ENCODE measurements at places on chromosomes 13 and 19. TPM values are rescaled to one million over a fixed set of nuclear protein-coding genes. Genes with fewer than 3 reads are reported as not detected.

The ZNF562 gene
- total RNA-seq, result 21.8 TPM

The SPRED3 gene
- 0.24 TPM for total RNA-seq

DNA sequence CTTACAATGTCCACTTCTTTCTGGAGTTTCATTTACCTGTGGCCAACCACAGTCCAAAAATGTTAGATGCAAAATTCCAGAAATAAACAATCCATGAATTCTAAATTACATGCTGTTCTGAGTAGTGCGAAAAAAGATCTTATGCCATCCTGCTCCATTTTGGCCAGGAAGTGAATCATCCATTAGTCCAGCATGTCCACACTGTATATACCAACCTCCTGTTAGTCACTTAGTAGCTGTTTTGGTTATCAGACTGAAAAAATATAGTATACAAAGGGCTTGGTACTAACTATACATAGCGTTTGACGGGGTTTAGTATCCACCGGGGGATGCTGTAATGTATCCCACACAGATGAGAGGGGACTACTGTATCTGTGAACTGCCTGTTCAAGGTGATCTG lies 618.0 kb upstream of the ARGLU1 start:
- DNase-seq, result no peak

DNA sequence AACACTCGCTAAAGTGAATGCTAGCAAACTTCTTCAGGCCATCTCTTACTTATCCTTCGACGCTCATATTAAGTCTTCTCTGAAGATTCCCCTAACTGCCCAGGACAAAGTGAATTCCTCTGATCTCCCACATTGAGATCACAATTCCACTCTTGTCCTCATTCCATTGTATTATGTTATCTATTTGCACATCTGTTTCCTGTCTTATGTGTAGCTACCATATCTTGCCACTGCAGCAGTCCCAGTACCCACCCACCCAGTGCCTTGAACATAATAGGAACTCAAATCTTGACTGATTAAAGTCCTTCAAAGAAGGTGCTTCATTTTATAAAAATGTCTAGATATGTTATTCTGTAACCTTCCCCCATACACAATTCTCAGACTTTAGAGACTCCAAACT lies 702.3 kb downstream of the DIAPH3 start:
- DNase-seq, result no peak

The ZNF20 gene
- 1.1 TPM for total RNA-seq

- peak; percentile 89 for DNase-seq
These were observed 3.1 kb upstream of the BCL3 start for GRCh38 chr19:44745341-44745831.

The OR7A5 gene
- not detected for total RNA-seq

GRCh38 chr13:55160867-55161266 lies 1979.9 kb upstream of the PRR20A start:
- no peak for DNase-seq

GRCh38 chr13:35470671-35471661 lies 5.5 kb downstream of the MAB21L1 start:
- peak; percentile 52 for DNase-seq

DNA sequence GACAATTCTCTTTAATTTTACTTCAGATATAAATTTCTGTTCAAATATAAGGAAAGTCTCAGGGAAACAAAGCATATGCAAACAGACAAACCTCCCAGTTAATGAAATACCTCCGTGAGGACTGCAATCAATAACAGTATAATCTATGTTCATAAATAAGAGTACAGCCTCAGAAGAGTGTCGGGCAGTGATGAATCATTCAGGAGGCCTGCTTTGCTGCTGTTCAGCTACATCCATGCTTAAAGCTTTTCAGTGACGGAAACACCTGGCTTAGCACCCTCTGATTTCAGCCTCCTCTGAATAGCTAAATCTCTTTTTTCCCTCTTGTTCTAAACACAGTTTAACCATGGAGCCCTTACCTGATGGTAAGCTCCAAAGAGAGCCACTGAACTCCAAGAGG lies 69.0 kb downstream of the PCDH9 start:
- no peak for DNase-seq

The SLC27A5 gene
- total RNA-seq, result 6.3 TPM

GRCh38 chr19:17511724-17512573 lies 500 bp downstream of the PGLS start:
- peak; percentile 92 for DNase-seq

GRCh38 chr19:17245535-17245984 lies at the start of gene NR2F6:
NR2F6 (minus strand) TSS chr19:17245919; CDS start chr19:17245220, 699 bp downstream.
- no peak for DNase-seq

DNA sequence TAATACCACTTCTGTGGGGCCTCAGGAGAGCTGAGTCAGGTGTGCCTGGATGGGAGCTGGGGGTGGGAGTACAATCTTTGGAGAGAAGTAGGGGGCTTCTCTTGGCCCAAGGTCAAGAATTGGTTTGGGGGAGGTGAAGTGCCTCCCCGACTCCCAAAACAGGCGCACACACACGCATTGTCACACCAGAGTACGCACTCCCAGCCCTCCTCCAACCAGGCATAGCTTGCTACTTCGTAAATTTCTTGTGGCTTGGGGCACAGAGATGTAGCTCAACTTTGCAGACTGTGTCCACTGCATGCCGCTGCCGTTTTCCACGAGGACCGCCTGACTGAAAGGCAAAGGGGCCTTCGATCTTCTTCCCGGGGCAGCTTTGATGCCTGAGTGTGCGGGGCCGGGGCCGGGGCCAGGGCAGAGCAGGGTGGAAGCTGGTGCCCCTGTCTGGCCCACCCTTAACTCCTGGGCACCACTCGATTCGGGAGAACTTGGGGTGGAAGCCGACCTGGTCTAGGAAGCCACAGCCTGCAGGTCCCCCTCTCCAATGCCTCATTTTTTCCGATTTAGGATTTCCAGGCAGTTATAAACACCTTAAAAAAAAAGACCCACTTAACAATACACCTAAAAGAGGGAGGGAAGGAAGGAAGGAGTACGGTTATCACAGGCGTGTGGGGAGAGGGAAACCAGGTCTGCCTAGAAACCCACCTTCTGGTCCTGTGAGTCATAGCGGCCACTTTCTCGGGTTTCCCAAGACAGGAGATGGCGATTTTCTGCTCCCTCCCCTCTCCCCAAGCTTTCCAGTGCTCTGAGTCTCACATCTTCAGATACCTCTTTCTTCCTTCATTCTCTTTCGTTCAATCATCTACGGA lies 5.8 kb upstream of the TSHZ3 start:
- no peak for DNase-seq

- peak; percentile 22 for DNase-seq
These were observed 109.5 kb downstream of the DCT start for GRCh38 chr13:94369972-94370436.

DNA sequence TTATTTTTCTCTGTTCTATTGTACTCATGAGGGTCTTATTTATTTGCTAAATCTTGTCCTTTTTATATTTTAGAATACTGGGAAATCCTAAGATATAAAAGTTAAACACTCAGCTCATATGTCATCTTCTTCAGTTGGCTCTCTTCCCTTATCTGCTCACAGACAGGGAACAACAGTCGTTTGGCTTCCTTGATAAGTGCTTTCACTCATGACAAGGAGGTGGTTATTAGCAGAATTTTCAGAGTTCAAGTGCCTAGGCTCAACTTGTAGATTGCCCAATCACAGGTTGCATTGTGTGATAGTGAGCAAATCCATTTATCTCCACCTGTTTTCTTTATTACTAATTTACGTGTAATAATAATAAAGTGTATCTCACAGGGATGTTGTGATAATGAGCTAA lies 620.3 kb upstream of the PCDH20 start:
- no peak for DNase-seq

The DCLK1 gene
- 18.2 TPM for total RNA-seq

The ICAM3 gene
- total RNA-seq, result 25.3 TPM

DNA sequence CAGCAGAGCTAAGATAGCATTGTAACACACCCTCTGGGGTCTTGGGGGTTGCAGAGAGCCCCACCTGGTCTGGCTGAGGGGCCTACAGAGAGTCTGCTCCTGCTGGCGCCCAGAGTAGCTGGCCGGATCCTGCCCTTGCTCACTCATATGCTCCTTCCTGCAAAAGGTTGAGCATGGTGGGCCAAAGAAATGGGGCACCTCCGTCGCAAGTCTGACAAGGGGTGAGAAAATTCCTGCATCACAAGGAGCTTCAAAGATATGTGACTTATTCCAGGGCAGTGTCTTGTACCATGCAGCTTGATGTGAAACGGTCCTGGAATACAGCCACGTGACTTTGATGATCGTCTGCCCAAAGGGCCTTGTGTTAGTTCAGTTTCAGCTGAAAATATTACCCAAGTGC lies 218.3 kb downstream of the DCLK1 start:
- DNase-seq, result no peak

DNA sequence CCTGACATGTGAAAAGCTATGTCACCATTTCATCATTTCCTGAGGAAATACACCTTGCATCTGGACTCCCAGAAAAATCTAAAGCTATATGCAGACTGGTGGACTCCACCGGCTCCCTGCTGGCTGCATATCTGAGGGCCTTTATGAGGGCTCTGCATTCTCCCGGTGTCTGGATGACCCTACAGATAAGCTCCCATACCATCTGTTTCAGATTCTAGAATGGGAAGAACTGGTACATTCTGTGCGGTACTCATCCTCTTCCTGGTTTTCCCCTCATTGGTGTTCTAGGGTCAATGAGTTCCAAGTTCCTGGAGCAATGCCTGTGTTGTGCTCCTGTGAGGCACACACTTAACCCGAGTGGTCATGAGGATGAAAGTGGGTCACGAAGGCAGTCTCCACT lies 60.4 kb downstream of the COL4A1 start:
- DNase-seq, result no peak

- no peak for DNase-seq
These were observed 21.6 kb upstream of the MRI1 start for GRCh38 chr19:13742756-13743155.

DNA sequence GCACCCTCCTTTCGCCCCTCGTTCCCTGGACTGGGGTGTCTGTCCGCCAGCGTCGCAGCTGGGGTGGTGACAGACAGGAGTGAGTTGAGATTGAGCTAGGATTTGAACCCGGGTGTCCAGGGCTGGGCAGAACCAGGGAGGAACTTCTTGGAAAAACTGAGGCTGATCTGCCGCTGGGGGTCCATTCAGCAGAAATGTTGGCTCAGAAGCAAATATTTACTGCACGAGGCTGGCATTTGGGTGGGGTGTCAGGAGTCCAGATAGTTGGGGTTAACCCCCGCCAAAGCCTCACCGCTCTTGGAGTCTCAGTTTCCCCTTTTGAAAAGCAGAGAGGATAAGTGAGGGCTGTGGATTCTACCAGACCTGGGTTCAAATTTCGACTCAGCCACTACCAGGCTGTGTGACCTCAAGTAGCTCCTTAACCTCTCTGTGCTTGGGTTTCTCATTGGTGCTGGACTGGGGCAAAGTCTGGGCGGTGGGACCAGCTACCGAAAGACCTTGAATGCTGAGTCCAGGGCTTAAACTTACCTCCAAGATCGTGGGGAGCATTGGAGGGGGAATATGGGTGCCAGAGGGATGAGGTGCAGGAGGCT lies 20.9 kb downstream of the MAST3 start:
- DNase-seq, result no peak

DNA sequence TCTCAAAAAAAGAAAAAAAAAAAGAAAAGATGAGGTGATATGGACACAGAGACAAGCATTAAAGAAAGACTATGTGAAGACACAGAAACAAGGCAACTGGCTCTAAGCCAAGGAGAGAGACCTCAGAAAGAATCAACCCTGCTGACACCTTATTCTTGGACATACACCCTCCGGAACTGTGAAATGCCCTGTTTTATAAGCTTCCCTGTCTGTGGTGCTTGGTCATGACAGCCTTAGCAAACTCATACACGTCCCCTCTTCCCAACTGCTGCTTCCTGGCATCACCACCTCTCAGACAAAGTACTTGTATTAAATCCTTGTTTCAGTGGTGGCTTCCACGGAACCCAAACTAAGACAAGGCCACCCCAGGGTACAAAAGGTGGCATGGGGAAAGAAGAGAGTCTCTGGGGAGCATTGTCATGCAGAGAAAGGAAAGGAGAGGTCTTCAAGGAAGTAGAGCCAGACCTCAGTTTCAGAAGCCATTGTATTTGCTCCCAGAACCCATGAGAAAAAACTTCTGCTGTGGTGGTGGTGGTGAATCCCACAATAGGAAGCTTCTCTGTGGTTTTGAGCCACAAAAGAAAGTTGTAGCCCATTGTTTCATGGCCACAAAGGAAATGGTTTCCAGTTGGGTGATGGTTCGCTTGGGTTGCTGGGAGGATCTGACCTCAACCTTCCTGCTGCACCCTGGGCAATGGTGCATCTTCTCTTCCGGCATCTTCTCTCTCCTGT lies 16.3 kb upstream of the TSPAN16 start:
- no peak for DNase-seq

DNA sequence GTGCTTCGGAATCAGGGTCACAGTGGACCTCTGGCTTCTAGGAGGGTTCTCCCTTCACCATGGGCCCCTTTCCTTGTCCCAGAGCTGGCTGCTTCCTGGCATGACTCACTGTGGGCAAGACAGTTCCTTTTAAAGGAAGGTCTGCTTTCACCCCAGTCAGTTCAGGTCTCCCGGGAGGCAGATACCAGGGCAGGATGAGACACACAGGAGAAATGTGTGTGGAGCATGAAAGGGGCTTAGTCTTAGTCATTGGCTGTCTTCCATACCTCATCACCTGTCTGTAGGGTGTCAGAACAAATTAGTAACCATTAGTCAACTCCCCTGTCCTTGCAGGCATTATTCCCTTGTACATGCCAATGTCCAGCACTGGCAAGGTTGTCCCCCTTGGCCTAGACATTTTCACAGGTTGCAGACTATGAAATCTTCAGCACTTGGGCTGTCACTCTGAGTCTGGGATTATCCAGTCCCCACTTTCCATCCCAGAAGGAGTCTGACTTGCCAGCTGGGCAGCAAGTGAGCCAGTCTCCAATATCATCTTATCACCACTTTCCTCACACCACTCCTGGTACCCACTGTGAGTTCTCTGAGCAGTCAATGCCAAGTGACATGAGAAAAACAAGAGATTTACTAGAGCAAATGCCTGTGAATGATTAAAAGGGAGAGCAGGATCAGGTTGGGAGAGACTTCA lies 76.8 kb upstream of the MEDAG start:
- no peak for DNase-seq

GRCh38 chr19:30144242-30144758 lies 202.3 kb downstream of the URI1 start:
- no peak for DNase-seq

GRCh38 chr19:47303966-47304365 lies 5.7 kb upstream of the C5AR1 start:
- no peak for DNase-seq

DNA sequence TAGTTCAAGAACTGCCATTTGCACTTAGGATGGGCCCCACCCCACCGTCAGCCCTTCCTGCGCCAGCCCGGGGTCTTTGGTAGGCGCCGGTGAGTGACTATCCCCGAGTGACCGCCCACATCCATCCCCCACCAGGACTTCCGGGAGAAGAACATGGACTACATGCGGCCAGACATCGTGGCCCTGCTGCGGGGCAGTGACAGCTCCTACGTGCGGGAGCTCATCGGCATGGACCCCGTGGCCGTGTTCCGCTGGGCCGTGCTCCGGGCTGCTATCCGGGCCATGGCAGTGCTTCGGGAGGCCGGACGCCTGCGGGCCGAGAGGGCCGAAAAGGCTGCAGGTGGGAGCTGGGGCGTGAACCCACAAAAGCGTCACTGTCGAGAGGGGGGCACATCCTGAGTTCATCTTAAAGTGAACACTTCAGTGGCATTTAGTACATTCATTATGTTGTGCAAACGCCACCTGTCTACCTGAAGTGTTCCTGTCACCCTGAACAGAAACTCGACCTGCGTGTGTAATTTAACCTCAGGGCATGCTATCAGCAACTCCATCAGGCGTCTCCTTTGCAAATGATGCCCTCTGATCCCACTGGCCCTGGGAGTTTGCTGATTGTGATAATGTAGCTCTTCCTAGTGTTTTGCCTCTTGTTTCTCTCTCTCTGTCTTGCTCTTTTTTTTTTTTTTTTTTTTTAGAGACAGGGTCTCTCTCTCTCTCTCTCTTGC lies 42.4 kb upstream of the USE1 start:
- DNase-seq, result no peak
